ENCODE measurements at places on chromosomes 4 and X.

- DNase-seq, result no peak
Observed at GRCh38 chrX:39667191-39667590, 430.6 kb downstream of the BCOR start.

- no peak for DNase-seq
Observed at GRCh38 chrX:149633511-149633910, 1.9 kb upstream of the TMEM185A start.

DNA sequence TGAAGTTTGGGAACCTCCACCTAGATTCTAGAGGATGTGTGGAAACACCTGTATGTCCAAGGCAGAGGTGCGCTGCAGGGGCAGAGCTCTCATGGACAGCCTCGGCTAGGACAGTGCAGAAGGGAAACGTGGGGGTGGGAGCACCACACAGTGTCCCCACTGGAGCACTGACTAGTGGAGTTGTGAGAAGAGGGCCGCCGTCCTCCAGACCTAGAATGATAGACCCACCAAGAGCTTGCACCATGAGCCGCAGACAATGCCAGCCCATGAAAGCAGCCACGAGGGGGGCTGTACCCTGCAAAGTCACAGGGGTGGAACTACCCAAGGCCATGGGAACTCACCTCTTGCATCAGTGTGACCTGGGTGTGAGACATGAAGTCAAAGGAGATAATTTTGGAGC, 274.5 kb upstream of the FMR1 start:
- no peak for DNase-seq

- no peak for DNase-seq
Observed at GRCh38 chr4:138901177-138901576, 114.4 kb upstream of the NOCT start.

- no peak for DNase-seq
Observed at GRCh38 chr4:139630126-139630495, 35.5 kb upstream of the MGST2 start.

- DNase-seq, result no peak
Observed at GRCh38 chr4:121185960-121186359, 21.8 kb upstream of the TNIP3 start.

GRCh38 chr4:122898370-122899150, 23.8 kb downstream of the NUDT6 start:
- no peak for DNase-seq

DNA sequence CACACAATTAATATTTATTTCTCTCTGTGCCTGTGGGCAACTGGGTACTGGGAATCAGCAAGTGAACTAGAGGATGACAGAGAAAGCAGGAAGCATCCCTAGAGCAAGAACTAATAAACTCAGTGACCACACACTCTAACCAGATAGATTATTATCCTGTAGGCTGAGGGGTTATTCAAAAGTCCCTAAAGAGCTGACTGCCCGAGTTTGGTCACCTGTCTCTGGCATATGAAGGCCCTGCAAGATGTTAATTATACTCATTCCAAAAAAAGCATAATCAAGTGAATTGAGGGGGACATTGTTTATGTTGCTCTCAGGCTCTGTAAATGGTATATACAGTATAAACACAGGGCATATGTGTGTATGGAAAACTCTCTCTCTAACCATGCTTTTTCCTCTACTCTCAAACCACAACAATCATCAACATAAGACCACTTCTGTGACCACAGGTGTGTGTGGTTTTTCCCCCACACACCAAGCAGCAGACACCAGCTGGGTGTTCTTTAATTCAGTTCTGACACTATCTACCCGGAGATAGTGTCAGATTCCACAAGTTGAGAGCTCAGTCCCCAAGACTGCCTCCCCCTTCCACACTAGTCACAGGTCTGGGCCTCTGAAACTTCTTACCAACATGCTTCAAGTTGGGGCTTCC, 6.2 kb upstream of the HPSE start:
- no peak for DNase-seq

GRCh38 chrX:10901290-10901633, 209.9 kb upstream of the HCCS start:
- no peak for DNase-seq

DNA sequence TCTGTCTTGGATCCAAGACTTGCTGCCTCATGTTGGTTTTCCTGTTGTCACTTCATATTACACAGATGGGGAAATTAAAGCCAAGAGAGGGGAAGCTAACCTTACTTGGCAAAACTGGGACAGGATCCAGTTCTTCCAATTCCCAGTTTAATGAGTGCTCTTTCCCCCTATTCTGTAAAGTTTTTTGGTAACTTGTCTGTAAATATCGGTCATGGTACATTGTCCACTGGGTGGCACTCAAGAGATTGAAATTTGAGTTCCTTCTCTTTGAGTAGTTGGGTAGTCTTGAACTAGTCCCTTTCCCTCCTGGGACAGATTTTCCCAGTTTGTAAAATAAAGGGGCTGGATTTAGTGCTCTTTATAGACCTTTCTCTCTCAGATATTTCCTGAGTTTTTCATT, 12.4 kb upstream of the EOLA2 start:
- no peak for DNase-seq

GRCh38 chr4:176838601-176839433, 46.1 kb upstream of the VEGFC start:
- DNase-seq, result no peak

DNA sequence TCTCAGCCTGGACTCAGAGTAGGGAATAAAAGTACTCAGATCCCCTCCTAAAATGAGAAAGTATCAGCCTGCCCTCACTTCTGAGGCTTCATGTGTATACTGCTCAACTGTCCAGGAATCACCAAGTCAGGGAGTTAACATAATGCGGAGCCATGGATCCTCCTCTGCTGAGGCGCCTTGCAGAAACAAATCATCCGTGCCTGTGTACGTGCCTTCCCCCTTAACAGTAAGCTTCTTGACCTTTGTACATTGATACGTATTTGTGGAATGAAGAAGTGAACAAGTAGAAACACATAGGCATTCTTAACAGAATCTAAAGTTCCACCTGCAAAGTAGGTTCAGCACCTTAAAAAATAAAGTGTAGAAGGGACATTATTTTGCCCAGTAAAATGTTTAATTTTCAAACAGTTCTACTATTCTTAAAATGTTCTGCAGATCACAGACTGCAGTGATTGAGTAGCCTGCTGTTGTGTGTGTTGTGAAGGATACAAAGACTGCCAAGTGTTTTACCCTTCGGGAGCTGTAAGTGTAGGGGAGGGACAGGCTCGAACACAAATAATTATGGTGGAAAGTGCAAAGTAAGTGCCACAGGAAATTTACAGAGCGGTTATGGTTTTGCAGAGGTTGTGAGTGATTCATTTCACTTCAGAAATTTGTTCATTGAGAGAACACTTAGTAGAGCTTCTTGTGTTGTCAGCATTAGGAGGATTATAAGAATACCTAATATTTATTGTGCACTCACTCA, 61.9 kb downstream of the ARHGAP10 start:
- no peak for DNase-seq

DNA sequence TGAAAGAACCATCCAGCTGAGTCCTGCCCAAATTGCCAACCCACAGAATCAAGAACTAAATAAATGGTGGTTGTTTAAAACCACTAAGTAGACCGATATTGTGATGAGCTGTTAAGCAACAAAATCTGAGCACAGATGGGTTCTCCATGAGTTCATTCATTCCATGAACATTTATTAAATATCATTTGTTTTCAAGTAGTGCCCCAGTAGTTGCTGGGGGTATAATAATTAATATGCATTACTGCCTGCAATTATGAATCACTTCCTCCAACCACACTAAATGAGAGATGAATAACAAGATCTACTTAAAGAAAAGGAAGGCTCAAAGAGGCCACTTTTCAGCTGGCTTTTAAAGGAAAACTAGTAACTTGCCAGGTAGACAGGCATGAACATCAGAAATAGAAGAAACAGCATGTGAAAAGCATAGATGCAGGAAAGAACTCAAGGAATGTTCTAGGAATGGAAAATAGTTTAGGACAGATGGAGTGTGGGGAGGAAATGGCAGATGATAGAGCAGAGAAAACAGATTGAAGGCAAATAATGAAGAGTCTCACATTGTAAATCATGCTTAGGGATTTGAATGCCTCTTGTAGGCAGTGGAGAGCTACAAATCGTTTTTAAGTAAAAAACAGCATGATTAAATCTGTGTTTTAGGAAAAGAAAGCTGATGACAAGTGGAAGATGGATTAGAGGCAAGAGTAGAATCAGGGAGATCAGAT, 641.7 kb upstream of the DIPK2B start:
- DNase-seq, result no peak

DNA sequence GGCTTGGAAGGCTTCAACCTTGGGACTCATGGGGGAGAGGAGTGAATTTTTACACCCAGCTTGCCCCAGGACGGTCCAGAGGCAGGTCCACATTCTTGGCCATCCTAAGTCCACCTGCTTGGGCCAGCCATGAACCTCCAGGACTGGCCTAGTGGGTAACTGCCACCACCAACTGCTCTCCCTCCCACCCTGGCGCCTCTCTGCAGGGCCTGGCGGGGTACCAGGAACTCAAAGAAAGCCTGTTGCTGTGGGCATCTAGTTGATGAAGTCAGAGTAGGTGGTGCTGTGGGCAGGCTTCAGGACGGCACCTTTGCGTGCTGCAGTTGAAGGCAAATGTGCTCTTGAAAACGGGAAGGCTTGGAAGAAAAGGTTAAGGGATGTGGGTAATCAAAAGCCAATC, 12.0 kb downstream of the BCOR start:
- DNase-seq, result no peak

- DNase-seq, result peak; percentile 9
Observed at GRCh38 chr4:142551517-142552305, 294.4 kb downstream of the INPP4B start.
